ENCODE measurements at places on chromosomes 12 and 14.

DNA sequence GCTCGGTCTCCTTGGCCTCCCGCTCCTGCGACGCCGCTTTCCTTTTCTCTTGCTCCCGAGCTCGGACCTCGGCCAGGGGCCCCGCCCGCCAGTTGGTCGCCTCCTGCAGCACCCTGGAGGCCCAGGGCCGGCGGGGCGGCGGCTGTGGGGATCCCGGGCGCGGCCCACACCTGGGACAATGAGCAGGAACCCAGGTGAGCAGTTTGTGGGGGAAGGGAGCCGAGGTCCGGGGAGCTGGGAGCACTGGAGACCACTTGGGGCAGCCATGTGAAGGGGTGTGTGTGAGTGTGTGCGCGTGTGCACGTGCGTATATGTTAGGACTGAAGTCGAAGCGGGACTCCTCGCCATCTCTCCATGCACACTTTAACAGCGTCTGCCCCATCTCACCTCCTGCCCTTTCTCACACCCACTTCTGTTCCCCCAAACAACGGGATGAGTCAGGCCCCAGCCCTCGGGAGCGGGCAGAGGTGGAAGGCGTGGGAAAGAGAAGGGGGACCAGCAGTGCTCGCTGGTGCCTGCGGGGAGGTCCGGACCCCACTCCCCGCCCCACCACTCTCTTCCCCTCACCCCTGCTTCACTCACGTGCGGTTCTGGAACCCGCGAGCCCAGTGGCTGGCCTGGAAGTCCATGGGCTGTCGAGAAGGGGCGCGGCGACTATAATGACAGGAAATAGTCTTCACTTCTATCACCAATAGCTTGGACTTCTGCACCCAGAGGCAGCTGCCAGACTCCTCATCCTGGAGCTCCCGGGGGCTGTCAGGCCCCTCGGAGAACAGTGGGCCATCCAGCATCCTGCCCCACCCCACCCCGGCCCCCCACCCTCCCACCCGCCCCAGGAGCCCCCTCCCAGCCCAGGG is 450 bp downstream of the DDN start:
- ATAC-seq = peak; percentile 33

GRCh38 chr14:41490323-41490722 is 116.4 kb upstream of the LRFN5 start:
- ATAC-seq = no peak

GRCh38 chr14:93231129-93231979 is 24.3 kb downstream of the UBR7 start:
- ATAC-seq = peak; percentile 69

GRCh38 chr14:95316821-95317220 is 2.9 kb downstream of the CLMN start:
- no peak for ATAC-seq

DNA sequence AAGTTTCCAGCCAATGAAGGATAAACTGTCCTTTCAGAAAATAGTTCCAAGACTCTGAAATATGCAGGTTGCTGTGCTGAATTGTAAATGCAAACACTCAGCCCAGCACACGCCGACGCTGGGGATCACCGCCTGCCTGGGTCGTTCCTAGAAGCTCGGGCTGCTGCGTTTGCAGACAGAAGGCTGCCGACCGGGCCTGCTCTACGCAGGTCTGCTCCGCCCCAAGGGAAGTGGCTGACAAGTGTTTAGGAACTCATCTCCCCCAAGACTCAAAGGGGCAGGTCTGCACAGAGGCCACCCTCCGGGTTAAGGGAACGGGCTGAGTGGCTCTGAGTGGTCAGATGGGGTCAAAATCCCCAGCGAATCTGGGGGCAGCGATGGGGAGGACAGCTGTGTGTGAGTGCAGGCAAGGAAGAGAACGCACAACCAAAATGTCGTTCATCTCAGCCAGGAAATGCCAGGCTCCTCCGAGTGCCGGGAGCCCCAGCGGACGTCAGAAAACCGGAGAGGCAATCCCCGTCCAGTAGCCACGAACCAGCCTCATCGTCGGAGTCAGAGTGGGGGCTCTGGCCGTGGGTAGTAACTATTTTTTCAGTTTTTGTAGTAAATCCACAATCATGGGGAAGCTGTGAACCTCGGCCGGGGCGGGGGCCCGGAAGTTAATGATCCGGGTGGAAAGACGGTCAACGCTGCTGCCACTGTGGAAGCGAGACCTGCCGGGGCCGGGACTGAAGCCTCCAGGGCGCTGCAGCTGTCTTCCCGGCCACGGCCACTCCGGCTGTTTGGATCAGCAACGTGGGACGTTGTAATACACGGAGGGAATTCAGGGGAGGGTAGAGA is 6.0 kb downstream of the GALNT9 start:
- no peak for ATAC-seq

GRCh38 chr14:71704210-71704609 is 228.0 kb upstream of the RGS6 start:
- ATAC-seq = no peak

- no peak for ATAC-seq
Measured at GRCh38 chr12:130017591-130018449, 114.0 kb upstream of the TMEM132D start.

GRCh38 chr14:34161351-34162082 is 210.6 kb upstream of the EGLN3 start:
- ATAC-seq = peak; percentile 84

DNA sequence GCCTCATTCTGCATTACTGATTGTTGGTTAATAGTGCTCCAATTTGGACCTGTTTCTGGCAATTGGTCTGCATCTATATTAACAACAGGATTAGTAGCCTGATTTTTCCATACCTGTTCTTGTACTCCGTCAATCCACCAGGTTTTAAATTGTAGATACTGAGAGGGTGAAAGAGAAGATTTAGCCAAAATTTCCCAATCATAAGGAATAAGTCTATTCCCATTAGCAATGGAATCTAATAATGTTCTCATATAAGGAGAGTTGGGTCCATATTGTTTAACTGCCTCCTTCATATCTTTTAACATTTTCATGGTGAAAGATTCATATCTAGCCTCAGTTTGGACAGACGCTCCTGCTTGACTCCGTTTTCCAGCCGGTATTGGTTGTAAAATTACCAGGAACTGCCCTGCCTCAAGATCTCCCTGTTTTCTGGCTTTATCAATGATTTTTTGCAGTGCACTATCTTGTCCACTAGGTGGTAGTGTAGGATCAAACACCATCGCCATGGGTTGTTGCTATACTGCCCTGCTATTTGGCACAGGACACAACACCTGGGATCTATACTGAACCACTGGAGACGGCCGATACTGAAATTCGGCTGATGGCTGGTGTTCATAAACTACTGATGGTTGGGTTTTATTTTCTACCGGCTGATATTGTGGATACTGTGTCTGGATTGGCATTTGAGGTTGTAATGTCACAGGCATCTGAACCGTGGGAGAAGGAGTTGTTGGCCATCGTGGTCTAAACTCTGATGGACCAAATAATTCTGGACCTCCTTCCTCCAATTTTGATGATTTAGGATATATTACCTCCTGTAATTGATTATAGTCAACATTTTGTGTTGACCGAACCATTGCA is 25.2 kb downstream of the DHRS4L2 start:
- peak; percentile 86 for ATAC-seq

DNA sequence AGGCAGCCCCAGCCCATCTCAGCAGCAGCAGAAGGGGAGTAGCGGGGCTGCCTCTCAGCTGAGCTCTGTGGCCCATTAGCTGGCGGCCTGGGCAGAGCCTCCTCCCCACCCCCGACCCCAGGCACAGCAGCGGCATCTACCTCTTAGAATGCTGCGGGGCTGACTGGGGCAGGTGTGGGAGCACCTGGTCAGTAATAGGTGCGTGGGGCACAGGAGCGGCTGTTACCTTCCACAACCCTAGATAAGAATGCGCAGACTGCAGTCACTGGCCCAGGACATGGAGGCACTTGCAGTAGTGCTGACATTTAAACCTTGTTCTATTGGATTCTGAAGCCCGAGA is 35.6 kb downstream of the SYNE3 start:
- no peak for ATAC-seq

DNA sequence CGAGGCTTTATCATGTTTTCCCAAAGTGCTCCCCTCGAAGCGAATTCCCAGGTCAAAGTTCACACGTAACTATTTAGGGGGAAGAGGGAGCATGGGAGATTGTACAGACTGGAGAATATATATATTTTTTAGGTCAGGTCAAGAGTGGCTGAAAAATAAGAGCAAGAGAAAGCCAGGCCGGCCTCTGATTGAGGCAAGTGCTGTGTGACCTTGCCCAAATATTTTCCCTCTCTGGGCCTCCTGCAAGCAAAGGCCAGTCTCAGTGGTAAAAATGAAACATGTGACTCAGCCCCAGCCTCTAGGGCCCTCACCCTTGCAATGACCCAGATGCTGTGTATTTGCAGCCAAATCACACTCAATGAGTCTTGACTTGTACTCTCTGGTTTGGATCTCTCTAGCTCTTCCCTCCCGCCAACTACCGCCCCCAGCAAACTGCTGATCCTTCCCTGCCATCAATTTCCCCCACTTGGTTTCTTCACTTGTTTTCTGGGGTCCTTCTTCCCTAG is 34.1 kb downstream of the SMUG1 start:
- ATAC-seq = no peak
